ENCODE measurements at places on chromosomes 13 and 19.

DNA sequence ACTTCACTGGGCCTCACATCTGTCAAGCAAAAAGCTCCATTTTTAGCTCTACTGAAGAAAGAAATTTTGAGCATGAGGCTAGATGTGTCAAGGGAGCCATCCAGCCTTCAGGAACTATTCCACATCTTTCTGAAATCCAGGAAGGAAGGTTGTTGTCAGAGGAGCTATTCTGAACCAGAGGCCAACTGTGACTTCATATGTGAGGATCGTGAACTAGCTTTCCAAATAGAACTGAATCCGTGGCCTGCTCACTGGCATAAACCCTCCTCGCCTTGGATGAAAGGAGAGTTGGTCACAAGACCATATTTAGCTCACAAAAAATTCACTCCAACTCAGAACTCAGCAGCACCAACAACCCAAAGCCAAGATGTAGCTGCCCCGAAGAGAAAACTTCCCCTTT is 195.8 kb downstream of the FOXO1 start:
- no peak for DNase-seq

DNA sequence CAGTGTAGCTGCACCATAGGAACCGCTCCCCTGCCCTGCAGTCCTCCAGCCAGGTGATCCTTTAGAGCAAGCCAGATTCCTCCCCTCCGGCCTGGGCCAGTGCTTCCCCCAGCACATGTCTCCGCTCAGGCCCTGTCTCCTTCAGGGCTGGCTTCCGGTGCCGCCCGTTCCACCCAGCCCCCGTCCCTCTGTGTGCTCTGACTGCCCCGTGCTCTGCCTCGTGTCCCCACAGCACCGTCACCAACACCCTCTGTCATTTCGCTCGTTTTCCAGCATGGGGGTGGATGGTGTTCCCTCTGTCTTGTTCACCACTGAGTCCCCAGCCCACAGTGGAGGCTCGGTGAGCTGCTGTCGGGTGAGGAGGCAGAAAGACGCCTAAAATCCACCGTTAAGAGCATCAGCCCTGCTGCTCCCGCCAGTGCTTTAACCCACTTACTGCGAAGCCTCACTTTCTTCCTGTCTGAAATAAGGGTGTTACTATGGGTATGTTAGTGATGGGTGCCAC is 54.5 kb downstream of the TSSK6 start:
- peak; percentile 81 for DNase-seq

- no peak for DNase-seq
Measured at GRCh38 chr19:46494941-46495785, 504 bp downstream of the PNMA8B start.

DNA sequence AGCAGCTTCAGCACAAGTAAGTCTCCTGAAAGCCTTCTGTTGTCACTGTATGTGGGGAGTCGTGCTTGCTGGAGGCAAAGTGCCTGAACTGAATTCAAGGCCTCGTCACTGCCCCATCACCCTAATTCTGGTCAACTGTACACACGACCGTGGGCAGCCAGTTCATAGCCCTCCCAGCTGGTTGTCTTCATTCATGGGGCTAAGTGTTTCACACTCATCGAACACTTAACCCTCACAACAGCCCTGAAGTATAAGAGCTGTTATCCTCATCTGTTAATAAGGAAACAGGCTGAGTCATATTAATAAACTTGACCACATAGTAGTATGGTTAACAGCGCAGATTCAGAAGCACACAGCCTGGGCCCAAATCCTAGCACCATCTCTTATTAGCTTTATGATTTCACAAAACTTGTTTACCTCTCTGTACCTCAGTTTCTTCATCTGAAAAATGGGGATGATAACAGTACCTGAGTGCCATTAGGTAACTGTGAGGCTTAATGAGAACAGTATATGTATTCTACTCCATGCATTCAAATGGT is 66.7 kb downstream of the CDADC1 start:
- DNase-seq, result no peak

DNA sequence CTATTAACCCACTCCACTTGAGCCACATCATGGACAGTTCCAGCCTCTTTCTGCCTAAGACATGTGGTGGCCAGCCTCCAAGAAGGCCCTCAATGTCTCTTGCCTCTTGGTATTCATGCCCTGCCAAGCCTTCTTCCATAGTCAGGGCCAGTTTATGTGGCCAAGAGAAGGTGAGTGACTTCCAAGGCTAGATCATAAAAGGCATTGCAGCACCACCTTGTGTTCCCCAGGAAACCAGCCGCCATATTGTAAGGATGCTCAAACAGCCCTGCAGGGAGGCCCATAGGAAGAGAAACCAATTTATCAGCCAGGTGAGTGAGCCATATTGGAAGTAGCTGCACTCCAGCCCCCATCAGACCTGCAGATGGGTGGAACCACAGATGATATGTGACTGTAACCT is 12.3 kb upstream of the DNMT1 start:
- DNase-seq, result no peak

DNA sequence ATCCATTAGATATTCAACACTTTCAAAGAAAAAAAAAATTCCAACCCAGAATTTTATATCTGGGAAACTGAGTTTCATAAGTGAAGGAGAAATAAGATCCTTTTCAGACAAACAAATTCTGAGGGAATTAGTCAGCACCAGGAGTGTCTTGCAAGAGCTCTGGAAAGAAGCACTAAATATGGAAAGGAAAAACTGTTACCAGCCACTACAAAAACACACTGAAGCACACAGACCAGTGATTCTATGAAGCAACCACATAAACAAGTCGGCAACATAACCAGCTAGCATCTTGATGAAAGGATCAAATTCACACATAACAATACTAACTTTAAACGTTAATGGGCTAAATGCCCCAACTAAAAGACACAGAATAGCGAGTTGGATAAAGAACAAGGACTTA is 368.4 kb upstream of the MIR17HG start:
- DNase-seq, result no peak

- no peak for DNase-seq
Measured at GRCh38 chr13:43883631-43884030, 3.9 kb downstream of the LACC1 start.

- no peak for DNase-seq
Measured at GRCh38 chr13:36601186-36601585, 72.6 kb upstream of the SERTM1 start.

GRCh38 chr19:42074513-42075363 is 1.2 kb upstream of the ZNF574 start:
- peak; percentile 67 for DNase-seq

DNA sequence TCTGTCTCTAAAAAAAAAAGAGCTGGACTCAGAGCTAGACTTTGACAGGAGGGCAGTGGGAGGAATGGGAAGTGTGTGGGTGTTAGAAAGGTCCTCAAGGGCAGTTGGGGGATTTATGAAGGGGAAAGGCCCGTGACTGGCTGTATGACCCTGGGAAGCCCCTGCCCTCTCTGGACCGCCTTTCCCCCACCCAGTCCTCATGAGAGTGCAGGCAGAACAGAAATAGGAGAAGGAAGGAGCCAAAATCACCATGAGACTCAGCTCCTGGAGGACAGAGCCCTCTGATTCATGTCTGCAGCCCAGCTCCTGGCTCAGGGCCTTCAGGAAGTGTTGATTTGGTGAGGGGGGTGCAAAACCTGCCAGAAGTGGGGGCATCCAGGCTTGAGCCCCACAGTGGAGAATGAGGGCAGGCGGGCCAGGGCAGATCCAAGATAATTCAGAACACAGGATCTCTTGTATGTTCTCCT is 8.7 kb upstream of the SMG9 start:
- DNase-seq, result no peak

- DNase-seq, result no peak
Measured at GRCh38 chr13:34040863-34041262, 222.9 kb downstream of the RFC3 start.

GRCh38 chr13:53159431-53159830 is 130.8 kb downstream of the OLFM4 start:
- no peak for DNase-seq

DNA sequence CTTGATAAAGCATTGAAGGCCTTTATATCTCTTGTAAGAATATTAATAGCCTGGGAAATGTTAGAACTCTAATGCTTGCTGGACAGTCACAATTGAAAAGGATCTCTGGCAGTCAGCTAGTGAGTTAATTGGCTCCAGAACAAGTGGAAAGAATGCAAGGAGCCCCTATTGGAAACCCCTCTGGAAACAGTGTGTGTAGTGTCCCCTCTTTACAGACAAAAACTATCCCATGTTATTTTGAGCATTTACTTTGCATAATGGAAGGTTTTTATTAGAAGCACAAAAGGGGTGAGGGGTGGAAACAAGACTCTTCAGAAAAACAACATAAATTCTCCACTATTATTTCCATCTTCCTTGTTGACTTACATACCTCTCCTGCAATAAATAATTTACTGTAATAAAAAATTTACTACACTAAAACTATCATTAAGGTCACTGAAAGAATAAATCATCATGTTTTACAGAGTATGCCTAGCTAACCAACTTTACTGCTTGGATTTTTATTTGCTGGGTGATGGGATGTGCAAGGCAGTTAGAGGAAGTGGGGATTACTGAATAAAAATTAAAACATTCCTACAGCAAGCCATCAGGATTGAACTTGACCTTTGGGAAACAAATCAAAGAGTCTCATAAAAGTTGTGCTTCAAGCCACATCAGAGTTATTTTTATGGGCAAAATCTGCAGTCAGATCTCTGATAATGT is 610.4 kb downstream of the TBC1D4 start:
- no peak for DNase-seq

DNA sequence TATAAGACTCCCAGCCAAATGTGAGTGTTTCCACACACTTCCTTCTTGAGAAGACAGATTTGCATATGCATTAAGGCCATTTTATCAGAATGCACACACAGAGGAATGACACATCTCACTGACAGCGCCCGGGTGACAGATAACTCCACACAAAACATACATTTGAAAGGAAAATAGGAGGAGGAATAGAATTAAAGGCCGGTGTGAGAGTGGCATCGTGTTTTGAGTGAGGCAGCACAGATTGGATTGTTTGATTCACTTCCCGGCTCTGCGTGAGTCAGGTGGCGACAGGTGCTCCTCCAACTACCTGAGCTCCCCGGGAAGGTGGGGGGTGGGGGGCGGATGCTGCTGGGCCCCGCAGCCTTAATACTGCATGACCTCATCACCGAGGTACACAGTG is 429.0 kb downstream of the TSHZ3 start:
- no peak for DNase-seq

DNA sequence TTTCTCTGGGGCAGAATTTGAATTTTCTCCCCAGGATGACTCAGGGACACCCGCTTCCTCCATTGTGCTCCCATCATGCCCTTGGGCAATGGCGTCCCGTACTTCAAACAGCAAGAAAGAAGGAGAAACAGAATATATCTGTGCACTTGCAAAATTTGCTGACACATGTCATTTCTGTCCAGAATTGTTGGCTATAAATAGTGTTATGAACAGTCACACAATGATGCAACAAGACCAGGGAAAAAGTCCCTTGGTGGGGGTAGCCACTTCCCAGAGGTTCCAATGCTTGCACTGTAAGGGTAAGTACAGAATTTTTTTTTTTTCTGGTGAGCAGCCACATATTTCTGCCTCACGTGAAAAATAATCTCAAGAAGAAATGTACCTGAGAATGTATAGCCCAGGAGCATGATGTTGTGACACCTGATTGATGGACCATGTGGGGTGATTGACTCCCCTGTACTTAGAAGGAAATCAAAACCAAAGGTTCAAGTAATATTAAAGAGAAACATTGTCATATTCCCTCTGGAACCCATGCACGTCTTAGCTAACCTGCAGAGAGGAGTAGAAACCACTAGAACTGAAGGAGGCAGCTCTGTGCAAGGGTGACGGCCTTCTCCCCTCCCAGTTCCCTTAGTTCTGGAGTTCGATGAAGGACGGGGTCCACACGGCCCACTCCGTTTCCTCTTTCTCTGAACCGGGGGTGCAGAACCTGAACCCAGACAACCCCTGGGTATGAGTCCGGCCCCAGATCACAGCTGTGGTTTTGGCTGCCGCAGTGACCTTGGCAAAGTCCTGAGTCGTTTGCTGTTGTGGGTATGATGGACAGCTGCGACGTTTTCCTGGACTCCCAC is 9.3 kb upstream of the LAIR1 start:
- peak; percentile 42 for DNase-seq

- no peak for DNase-seq
Measured at GRCh38 chr19:5703819-5704818, 14.0 kb downstream of the RPL36 start.

DNA sequence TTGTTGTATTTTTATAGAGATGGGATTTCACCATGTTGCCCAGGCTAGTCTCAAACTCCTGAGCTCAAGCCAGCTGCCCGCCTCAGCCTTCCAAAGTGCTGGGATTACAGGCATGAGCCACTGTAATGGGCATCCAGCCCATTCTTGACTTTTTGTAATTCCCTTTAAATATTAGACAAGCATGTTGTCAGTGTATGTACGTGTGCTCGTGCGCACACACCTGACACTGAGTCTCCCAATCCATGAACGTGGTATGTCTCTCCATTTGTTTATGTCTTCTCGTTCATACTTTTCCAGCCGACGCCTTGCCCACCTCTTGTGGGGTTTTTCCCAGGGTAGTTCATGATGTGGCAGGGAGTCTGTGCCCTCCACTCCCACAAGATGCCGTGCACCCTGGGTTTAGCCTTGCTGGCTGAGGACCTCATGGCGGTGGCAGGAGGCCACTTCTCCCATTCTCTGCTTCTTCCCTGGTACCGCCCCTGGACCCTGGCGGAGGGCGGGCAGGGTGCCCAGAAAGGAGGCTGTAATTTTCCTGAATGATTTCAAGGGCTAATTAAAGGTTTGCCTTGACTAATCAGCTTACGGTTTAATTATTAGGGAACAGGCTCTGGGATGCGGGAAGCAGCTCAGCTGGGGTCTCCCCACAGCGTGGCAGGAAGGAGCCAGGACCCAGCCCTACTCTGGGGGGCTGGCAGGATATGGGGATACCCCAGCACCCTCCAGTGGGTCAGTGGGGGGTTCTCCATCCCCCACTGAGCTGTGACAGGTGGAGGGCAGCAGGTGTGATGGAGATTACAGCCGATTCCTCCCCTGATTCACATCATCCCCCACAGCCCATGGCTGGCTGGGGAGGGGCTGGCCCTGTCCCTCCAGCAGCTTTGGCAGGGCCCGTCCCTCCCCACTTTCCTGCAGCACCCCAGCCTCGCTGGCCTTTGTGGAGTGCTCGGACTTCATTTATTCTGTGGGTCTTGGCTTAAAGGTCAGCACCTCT is 12.9 kb downstream of the PAK4 start:
- no peak for DNase-seq

GRCh38 chr19:29001597-29002245 is 211.2 kb downstream of the UQCRFS1 start:
- no peak for DNase-seq

DNA sequence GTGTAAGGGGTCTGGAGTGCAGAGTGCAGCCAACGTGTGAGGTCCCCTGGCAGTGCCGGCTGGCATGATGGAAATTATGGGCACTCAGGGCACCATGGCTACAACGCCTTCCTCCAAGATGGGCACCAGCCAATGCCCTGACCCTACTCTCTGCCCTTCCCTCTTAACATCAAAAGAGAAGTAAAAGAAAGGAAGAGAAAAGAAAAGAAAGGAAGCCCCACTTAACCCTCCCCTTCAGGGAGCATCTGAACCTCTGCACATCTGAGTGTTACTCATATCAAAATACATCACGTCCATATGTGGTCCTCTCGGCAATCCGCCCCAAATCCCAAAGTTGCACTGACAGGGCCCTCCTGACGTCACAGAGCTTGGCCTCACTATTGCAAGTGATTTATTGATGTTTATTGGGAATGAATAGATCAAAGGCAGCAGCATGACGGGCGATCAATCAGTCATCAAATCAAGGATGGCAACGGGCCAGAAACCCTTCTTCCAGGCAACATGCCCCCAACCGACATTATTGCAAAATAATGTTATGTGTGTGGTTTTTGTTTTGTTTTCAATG is 1.3 kb downstream of the TSHZ3 start:
- no peak for DNase-seq

GRCh38 chr13:66675620-66676019 is 554.5 kb downstream of the PCDH9 start:
- no peak for DNase-seq

Measured in activated CD8-positive, alpha-beta memory T cell treated with anti-CD3 and anti-CD28 coated beads, Interleukin-2, amount 50 U/mL, for 48 hours (primary cell).